ENCODE measurements at places on chromosomes 16 and 17.

DNA sequence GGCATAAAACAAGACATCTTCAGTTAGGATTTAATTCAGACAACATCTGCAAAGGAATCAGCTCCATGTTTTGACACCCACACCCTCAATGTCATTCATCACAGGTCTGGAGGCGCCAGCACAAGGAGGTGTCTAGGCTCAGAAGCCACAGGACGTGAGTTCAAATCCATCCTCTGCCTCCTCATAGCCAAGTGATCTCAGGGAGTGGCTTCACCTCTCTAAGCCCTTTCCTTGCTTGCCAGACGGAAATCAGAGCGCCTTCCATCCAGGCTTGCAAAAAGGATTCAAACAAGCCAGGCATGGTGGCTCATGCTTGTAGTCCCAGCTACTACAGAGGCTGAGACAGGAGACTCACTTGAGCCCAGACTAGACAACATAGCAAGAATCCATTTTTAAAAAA lies 84.6 kb downstream of the GSG1L start:
- DNase-seq = no peak

- no peak for DNase-seq
These were observed 85.3 kb upstream of the FOXF1 start for GRCh38 chr16:86424985-86425384.

DNA sequence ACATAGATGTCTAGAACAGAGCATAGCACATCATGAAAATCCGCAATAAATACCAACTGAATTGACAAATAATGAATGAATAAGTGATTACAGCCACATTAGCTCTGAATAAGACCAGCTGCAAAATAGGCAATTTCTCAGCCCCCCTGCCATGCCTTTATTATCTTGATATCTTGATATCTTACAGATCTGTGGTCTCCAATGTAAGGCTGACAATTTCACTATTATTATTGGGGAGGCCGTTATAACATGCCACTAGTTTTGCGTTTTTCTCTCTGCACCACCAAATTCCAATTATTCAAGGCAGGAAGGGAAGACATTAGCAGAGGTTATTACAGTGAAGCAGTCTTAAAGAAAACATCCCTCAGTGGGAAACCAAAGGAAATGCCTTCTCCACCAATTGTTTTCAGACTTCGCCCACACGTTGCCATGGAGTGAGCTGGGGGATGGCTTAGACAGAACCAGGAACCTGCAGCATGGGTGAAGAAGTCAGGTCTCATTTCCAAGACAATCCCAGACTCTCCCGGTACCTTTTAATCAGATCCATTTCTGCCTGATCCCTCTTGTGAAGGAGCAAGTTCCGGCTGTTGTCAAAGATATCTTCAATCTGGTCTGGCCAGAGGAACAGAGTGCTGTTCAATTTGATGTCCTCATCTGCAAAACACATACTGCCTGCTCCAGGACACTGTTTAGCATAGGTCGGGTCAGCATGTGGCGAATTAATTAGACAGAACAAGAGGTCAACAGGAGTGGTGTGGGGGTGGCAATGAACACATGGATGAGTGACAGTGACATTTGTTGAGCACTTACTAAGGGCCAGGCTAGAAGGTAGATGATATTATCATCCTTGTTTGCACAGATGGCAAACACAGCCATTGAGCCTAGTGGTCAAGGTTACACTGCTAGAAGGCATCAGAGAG lies 46.4 kb downstream of the DNAH3 start:
- DNase-seq = no peak

- no peak for DNase-seq
These were observed 102.3 kb downstream of the XYLT1 start for GRCh38 chr16:17368446-17368845.

DNA sequence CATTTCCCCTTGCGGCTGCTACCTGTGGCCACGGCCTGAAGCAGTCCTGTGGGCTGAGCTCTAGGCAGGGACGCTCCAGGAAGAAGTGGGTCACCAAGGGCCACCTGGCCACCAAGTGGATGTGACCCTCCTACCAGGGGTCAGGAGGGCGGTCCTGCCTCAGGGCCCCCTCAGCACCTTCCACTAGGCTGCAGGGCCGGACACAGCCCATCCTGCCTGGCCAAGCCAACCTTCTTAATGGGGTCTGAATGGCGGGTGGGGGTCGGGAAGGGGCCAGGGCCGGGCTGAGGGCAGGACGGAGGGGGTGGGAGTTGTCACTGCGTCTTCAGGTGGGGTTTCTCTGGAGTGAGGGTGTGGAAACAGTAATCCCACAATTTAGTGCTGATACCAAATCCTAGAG lies 13.2 kb upstream of the MLKL start:
- DNase-seq = no peak

GRCh38 chr16:678858-679813 lies 1.1 kb upstream of the STUB1 start:
- DNase-seq = peak; percentile 80

GRCh38 chr16:60636117-60636516 lies 1400.1 kb downstream of the CDH8 start:
- no peak for DNase-seq

GRCh38 chr17:55546481-55546880 lies 35.2 kb upstream of the SMIM36 start:
- DNase-seq = no peak

- DNase-seq = no peak
These were observed 9.0 kb upstream of the ZNF689 start for GRCh38 chr16:30619202-30619601.

- DNase-seq = no peak
These were observed 98.5 kb upstream of the RPRML start for GRCh38 chr17:47077576-47077975.

DNA sequence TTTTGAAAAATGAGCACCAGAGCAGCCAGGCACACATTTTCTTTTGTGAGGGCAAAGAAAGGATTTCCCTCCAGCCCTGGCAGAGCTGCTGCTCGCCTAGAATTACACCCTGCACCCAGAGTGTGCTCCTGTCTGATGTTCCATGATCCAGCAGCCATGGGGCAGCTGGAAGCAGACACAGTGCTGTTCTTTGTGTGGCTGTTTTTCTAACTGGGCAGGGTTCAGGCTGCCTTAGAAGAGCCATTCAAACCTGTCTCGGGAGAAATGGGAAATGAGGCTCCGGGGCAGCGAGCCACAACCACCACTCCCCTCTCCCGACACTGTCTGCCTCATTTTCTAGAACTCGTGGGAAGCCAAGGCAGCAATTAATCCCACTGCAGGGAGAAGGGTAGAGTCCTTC lies 28.9 kb downstream of the LITAF start:
- no peak for DNase-seq

DNA sequence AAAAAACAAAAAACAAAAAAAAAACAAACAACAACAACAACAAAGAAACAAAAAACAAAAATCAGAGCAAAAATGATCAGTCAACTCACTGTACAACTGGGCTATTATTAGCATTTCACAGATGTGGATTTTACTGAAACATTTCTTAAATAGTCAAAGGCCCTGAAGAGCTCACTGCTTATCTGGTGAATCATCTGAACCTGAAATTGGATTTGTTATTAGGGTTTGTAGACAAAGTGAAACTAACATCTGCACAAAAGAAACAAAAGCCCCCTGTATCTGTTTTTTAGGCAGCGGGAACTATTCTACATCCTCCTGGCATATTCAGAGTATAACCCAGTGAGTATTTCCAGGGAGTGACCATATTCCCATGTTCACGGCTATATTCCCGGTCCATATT lies 32.6 kb upstream of the KSR1 start:
- no peak for DNase-seq

DNA sequence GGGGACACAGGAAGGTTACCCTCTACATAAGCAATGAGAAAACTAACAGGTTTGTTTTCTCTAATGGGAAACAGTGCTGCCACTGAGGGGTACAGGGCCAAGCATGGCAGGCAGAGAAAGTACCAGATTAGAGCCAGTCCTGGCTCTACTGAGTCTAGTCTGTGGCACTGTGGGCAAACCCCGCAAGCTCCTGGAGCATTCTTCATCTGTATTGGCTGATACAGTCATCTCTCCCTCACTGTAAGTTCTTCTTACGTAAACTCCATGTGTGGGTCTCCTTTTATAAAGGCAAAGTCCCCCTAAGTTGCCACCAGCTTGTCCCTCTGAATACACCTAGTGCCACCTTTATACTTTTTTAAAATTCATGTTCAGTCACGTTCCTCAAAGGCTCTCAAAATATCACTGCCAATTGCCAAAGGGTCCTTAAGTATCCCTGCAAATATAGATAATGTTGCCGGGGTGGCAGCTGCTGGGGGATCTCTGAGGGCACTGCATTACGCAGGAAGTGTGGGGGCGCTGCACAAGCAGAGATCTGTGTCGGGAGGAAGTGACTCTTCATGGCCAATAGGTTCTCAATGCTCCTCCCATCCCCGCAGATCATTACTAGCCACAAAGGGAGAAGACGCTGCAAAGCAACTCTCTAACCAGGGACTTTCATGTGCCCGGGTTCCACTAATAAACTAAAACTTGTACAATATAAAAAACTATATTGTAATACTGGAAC lies 18.8 kb downstream of the XPO6 start:
- peak; percentile 71 for DNase-seq

DNA sequence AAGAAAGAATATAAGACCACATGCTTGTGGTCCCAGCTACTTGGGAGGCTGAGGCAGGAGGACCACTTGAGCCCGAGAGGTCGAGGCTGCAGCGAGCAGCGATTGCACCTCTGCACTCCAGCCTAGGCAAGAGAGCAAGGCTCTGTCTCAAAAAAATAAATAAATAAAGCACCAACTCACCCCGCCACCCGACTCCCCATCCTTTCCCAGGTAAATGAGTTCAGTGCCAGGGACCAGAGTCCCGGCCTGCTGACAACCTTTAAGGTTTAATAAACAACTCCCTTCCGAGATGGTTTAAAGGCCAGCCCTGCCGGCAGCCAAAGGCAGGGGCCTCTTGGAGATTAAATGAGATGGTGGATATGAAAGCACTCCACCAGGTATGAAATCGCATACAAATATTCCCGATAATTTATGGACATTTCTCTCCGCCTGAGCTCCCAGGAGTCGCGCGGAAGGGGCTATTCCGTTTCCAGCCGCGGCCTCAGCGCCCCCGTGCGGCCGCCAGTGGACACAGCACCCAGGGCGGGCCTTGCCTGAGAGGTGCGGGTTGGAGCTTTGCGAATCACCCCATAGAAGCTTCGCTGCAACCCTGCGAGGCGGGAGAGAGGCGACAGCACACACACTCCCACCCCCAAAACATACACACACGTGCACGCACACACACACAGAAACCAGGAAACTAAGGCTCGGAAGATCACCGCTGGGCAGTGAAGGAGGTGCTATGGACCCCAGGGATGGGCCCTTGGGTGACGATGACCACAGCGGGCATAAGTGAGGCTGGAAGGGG lies 4.0 kb upstream of the RPL38 start:
- DNase-seq = peak; percentile 74

DNA sequence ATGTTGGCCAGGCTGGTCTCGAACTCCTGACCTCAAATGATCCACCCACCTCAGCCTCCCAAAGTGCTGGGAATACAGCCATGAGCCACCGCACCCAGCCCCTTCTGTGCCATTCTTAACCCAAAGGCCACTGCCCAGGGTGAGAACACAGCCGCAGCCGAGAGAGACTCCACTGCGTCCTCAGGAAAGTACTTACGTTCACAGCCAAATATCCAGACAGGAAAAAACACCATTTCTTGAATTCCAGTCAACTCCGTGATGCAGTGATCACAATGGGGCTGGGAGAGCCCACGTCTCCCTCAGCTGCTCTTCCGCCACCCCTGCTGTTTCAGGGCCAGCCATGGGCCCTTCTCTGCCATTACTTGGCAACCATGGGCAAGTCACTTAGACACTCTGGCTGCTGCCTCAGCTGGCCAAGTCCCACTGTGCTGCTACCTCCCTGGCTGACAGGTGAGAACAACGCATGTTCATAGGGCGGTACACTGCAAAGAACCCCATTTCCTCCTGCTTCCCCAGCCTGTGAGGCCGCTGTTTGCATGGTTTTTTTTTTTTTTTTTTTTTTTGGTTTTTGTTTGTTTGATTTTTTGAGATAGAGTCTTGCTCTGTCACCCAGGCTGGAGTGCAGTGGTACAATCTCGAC lies 4.3 kb downstream of the CDIP1 start:
- DNase-seq = no peak

- DNase-seq = no peak
These were observed 6.6 kb downstream of the GPS1 start for GRCh38 chr17:82058230-82058854.

DNA sequence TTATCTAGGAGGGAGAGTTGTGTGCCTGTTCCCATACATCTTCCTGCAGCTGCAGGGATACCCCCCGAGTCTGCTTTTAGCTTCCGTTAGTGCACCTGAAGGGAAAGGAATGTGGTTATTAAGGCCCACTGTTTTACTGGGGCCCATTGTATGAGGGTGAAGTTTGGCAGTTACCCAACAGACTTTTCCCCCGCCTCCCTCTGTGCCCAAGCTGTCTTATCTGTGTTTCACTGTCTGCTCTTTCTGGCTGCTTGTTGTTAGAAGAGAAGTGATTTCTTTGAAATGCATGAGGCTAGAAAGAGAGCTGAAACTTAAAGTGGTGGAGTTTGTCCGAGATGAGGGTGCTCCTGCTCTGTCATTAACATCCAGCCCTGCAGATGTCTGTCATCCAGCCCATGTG lies 7.4 kb upstream of the OR1A2 start:
- DNase-seq = peak; percentile 71

DNA sequence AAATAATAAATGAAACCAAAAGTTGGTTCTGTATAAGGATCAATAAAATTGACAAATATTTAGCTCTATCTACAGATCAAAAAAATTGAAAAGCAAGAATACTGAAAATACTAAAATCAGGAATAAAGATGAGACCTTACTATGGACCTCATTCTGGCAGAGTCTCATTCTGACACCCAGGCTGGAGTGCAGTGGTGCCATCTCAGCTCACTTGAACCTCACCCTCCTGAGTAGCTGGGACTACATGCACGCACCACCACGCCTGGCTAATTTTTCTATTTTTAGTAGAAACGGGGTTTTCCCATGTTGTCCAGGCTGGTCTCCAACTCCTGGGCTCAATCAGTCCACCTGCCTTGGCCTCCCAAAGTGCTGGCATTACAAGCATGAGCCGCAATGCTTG lies 22.0 kb upstream of the KREMEN2 start:
- DNase-seq = no peak

- DNase-seq = no peak
These were observed 3.1 kb downstream of the HIC1 start for GRCh38 chr17:2057760-2058585.

DNA sequence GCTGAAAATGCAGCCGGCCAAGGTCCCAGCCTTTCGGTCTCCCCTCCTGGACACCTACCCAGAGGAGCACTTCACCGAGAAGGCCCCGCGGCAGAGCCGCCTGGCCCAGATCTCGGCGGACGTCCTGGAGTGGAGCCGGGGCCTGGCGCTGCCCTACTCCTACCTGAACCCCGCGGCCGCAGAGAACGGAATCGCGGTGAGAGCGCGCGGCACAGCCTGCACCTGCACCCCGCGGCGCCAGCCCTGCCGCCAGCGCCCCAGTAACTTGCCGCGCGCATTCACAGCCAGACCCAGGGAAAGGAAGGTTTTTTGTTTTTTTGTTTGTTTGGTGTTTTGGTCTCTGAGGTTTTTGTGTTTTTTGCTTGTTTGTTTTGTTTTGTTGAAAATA lies 15.2 kb downstream of the ALOX12B start:
- DNase-seq = no peak

DNA sequence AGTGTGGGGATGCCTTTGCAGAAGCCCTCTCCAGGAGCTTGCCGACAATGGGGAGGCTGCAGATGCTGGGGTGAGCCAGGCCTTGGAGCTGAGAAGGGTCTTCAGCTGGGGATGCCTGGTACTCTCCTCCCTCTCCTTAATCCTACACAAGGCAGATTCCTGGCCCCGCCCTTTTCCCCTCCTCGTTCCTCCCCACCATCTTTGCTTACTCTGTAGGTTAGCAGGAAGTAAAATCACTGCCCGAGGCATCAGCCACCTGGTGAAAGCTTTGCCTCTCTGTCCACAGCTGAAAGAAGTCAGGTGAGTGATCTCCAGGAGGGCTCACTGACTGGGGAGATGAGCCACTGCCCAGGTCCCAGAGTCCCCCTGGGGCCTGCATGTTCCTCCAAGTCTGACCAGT lies 38.7 kb downstream of the NLRC5 start:
- DNase-seq = no peak

Data from OCI-M1 (cell line).